Activated CD4-positive, alpha-beta T cell treated with anti-CD3 and anti-CD28 coated beads, Interleukin-2, amount 50 U/mL, for 48 hours (primary cell): ENCODE measurements at places on chromosomes 3 and 15.

DNA sequence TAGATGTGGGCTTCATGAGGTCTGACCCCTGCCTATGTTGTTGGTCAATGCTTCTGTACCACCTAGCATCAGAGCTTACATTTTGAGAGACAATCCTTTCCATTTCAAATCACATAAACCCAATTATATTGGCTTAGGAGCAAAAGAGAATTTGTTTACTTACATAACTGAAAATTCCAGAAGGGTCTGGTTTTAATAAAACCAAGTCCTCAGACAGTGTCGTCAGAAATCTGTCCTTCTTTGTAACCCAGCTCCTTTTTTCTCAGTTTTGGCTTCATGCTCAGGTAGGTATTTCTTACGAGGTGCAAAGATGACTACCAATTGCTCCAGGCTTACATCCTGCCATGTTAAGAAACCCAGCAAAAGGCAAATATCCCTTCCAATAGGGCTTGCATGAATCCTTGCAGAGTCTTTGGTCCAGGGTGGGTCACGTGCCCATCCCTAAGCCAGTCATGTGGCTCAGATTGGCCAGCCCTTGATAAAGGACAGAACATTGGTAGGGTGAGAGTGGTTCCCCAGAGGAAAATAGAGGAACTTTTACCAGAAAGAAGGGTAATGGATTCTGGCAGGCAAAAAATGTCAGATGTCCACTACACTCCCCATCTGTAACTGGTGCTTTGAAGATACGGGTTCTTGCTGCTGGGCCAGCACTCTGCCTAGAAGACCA, 50.2 kb upstream of the VILL start:
- no peak for DNase-seq

- no peak for DNase-seq
Observed at GRCh38 chr3:71415681-71416122, 167.8 kb downstream of the FOXP1 start.

- no peak for DNase-seq
Observed at GRCh38 chr3:12948371-12948770, 107.0 kb upstream of the RPL32 start.

DNA sequence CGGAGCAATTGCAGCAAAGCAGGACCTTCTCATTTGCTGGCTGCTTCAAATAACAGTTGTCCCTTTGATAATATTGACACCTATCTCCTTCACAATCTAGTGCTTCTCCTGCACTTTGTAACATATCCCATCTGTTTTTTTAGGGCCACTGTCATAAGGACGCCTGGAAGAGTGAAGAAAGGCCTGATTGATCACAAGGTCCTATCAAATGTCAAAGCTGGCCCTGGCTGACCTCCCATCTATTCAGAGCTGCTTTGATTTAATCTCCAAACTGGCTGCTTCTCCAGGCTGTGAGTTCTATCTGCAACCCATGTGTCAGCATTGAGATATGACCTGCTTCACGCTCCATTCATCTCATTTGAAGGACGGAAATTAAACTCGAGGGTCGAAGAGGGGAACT, 601.2 kb upstream of the KCNMB2 start:
- no peak for DNase-seq

DNA sequence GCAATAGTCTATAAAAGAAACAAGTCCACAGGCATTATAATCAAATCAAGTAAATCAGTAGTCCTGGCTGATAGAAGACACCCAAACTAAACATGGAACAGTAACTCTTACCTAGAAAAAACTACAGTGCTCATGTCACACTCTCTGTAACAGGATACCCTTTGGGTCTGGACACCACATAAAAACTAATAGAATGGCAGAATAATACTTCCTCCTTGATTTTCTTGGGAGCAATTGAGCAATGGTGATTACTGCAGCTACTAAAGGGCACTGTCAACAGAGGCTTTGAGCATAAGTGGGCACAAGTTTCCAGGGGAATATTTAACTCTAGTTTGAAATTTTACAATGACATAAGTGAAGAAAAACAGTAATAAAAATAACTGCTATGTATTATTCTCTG, 59.5 kb downstream of the GLB1 start:
- DNase-seq: no peak

DNA sequence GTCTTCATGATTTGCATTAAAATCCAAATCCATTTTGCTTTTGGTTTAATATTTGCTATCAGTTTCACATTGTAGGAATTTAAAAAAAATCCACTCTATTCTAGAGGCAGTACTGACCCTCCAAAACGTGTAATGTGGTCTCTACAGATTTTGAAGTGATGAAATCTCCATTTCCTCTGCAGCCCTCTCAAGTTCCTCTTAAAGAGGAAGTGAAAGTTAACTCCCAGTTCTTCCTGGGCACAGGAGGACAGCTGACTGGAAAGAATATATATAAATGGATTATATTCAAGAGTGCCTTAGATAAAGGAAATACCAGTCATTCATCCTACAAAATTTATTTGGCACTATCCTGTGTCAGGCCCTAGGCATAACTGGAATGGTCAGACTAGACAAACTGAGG, 83.5 kb upstream of the PLCL2 start:
- DNase-seq: no peak

- no peak for DNase-seq
Observed at GRCh38 chr3:9793161-9793781, 389 bp downstream of the ARPC4 start.

DNA sequence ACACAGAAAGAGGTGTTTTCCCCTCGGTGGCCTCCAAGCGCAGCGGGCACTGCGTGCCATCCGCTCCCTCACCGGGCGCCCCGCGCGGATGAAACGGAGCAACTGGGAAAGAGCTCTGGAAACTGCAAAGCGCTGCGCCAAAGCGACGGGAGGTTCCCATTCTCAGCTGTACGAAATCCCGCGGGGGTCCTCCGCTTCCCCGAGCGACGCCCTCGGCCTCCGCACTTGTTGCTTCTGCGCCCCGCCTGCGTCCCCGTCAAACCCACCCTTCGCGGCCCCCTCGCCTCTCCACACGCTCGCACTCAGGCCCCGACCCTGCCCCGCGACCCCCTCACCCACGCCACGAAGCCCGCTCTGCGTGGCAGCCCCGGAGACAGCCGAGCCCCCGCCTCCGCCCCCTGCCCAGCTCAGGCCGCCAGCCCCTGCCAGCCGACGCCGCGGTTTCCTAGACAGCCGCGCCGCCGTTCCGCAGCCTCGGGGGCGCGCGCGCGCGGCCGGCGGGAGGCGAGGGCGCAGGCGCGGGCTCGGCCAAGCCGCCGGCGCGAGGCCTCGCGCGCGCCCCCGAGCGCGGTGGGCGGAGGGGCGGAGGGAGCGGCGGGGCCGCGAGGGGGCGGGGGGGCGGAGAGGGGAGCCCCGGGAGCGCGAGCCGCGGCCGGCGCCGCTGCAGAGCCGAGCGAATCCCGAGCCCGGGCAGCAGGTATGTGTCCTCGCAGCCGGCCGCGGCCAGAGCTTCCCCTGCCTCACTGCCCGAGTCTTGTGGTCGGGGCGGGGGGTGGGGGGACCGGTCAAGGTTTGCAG, at the start of gene TMEM266:
Gene TMEM266, plus strand, starts transcription at position 666 of the 798 bp plus-strand sequence. CDS start 74,279 bp downstream, outside the sequence.
- peak; percentile 18 for DNase-seq

GRCh38 chr3:177396733-177397132, 199.5 kb upstream of the TBL1XR1 start:
- no peak for DNase-seq

GRCh38 chr3:129366312-129366831, 62.1 kb downstream of the EFCAB12 start:
- DNase-seq: no peak

GRCh38 chr3:173513123-173513522, 115.6 kb downstream of the NLGN1 start:
- no peak for DNase-seq

GRCh38 chr3:101104321-101104720, 111.1 kb upstream of the ABI3BP start:
- DNase-seq: no peak

DNA sequence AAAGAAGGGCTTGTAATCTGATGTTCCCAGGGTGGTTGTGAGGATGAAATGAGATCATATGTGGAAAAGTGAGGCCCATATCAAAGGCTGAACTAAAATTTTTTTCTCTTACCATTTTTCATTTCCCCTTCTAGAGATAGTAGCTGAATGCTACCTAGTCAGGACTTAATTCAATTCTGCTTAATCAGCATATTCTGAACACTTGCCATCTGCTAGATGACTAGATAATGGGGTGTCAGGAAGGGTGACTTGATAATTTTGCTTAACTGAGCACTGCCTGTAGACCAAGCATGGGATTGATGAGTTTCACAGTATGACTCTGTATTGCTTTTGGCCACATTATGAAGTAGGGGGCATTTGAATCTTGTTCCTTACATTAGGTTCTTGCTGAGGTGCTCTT, 136.2 kb downstream of the CHST2 start:
- DNase-seq: no peak

DNA sequence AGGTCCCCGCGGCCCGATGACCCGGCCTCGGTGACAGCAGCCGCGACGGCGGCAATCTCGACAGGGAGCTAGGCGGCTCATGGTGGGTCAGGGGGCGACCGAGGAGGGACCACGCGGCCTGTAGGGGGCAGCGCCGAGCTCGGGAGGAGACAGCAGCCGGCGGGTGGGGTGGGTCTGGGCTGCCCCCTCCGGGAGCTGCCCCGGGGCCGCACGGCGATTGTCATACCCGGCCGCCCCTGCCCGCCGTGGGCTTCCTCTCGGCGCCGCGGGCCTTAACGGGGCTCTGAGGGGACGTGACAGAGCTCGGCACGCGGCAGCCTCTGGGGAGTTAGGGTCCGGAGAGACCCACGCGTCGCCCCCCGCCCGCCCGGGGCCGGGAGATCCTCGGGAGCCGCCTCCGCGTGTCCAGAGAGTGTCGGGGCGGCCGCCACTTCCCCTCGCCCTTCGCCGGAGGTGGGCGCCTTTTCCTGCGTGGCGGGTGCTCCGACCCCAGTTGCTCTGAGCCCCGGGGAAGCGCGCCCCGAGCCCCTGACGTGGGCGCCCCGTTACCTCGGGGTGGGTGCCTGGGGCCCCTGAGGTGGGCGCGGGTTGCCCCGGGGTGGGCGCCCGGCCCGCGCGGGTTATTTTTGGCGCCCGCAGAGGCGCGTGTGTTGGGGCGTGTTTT, 539 bp upstream of the PLCL2 start:
- DNase-seq: peak; percentile 81

DNA sequence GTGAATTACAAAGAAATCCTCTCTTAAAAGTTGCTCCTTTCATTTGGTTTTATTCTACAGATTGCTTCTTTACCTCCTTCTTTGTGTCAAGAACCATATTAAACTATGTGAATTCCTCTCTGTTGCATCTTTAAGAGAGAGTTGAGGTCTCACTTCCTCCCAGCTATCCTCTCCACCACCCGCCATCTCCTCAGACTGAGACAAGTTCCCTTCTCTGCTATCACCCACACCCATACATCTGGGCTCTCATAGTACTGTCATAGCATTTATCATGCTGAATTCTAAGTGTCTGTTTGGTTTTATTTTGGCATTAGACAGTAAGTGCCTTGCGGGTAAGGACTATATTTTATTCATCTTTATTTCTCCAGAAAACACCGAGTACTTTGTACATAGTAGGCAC, 54.2 kb downstream of the B3GALNT1 start:
- DNase-seq: no peak

- DNase-seq: no peak
Observed at GRCh38 chr15:40048211-40048792, 9.3 kb upstream of the SRP14 start.
